ENCODE measurements at places on chromosomes 7 and 10. TPM values are rescaled to one million over a fixed set of nuclear protein-coding genes. Genes with fewer than 3 reads are reported as not detected.

Gene PHYHIPL
- not detected for total RNA-seq

GRCh38 chr7:102009628-102010027, 192.2 kb downstream of the CUX1 start:
- no peak for DNase-seq

DNA sequence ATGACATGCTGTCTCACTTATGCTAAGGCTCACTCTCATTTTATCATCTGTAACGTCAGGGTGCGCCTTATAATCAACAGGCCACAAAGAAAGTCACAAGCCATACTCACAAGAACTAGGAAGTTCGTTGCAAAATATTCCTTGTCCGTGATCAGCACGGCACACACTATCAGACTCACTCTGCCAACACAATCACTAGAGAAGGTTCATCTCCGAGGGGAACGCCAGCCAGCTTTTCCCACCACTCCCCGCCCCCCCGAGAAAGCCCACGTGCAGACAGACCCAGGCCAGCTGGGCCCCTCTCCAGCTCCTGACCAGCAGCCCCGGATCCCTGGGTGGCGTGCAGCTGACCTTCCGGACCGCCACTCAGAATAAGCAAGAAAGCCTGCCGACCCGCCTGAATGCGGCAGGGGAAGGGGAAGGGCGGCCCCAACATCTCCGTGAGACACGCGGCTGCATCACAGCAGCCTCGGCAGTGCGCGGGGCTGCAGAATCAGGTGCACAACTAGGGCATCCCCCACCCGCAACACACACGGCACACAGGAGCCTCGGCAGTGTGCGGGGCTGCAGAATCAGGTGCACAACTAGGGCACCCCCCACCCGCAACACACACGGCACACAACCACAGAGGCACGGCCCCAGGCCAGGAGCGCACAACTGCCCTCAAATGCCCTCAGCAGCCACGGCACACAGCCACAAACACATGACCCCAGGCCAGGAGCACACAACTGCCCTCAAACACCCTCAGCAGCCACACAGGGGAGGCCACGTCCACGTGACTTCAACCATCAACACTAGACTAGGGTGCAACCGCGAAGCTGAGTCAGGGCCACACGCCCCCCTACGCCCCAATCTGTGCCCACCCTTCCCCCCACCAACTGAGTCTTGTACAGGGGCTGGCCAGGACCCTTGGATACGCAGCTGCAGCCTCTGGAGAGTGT, 2.5 kb upstream of the GPR146 start:
- no peak for DNase-seq

GRCh38 chr10:33441561-33441960, 107.1 kb upstream of the NRP1 start:
- no peak for DNase-seq

- DNase-seq = no peak
These were observed 32.0 kb downstream of the TSPAN14 start for GRCh38 chr10:80485946-80486764.

DNA sequence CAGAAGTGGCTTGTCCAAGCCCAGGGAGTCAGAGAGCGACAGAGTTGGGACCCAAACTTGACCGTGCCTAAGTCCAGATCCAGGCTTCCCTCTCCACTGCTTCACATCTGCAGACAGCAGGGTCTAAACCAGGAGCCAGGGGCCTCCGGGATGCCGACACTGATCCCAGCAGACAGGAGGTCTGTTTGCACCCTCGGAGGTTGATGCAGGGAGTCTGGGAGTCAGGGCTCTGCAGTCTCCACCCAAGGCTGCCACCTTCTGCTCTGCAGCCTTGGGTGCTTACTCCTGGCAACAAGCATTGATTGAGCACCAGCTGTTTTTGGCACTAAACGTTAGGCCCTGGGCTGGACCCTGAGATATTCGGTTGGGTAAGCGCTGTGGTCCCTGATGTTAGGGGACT, 21.0 kb downstream of the ELFN1 start:
- no peak for DNase-seq

DNA sequence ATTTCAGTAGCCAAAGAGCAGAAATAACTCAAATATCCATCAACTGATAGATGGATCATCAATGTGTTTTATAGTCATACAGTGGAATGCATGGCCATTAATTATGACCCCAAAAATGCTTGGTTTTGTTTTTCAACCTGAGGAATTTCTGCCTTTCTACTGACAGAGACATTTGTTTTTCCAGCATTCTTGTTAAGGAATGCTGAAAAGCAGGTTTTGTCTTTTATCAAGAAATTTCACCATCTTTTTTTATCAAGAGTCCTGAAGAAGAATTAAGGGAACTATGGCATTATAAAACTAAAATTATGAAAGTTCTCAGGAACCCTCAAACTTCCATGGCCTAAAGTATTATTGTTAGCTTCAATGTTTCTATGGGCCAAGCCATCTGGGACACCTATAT, 153.4 kb upstream of the THSD7A start:
- no peak for DNase-seq

DNA sequence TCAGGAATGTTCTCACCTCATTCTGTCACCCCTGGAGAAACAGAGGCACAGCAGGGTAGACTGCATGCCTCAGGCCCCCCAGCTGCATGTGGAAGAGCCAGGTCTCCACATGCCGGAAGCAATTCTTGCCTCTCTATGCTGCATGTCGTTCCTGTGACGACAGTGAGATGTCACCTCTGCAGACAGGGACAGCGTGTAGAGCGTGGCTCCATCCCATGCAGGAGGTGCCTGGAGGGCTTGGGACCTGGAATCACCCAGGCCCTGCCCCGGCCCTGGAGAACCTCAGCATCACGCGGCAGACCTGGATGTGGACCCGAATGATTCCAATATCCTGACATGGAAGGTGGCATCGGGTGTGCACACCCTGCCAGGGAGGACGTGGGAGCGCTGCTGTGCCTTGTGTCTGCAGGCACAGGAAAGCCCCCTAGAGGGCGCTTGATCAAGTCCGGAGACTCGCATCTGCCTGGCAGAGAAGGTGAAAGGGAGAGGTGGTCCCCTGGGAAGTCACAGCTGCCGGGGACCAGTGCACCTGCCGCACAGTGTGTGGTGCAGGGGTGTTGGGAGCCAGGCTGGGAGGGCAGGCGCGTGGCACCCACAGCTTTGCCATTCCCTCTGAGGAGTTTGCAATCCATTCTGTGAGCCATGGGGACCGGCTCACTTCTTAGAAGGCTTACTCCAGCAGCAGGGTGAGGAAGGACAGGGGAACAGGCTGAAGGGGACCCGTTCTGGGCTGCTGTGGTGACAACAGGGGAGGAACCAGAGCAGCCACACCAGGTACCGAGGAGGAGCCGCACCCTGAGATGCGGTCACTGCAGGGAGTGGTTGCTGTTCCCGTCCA, 45.3 kb upstream of the EN2 start:
- DNase-seq = no peak

GRCh38 chr10:114347791-114348190, 56.5 kb downstream of the AFAP1L2 start:
- DNase-seq = no peak

DNA sequence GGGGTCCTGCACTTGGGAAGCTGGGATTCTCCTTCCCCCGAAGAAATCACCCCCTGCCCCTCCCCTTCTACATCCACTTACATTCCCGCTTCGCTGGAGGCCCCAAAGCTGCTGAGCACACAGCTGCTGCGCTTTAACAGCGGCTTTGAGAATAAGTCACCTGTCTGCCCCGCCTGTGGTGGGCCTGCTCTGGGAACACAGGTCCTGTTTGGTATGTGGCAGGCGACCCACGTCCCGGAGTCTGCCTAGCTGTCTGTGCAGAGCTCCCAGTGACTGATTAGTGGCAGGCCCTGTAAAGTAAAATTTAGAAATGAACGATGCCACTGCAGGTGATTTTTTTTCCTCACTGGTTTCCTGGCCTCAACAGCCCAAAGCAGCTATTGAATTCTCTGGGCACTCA, 47.0 kb downstream of the CDH23 start:
- DNase-seq = no peak
